Stimulated activated CD8-positive, alpha-beta memory T cell treated with anti-CD3 and anti-CD28 coated beads, Interleukin-2, amount 100 ng/mL, for 48 hours (primary cell): ENCODE measurements at places on chromosomes 6 and 20.

GRCh38 chr6:100751590-100751989 is 129.5 kb downstream of the ASCC3 start:
- DNase-seq, result no peak

DNA sequence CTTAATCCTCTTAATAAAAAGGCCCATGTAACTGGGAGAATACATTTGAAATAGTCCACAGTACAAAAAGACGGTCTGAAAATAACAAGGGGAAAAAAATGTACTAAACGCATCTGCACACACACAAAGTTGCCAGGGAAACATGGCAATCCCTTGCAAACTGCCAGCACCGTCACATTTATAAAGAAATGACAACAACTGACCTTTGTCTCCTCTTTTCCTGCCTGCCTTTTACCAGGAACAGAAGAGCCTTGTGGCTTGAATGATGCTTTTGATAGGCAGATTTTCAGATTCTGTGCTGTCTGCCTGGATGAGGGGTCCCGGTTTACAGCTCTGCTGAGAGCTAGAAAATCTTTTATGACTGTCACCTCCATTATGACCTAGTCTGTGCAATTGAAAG is 308.6 kb upstream of the ZFP64 start:
- DNase-seq, result no peak

DNA sequence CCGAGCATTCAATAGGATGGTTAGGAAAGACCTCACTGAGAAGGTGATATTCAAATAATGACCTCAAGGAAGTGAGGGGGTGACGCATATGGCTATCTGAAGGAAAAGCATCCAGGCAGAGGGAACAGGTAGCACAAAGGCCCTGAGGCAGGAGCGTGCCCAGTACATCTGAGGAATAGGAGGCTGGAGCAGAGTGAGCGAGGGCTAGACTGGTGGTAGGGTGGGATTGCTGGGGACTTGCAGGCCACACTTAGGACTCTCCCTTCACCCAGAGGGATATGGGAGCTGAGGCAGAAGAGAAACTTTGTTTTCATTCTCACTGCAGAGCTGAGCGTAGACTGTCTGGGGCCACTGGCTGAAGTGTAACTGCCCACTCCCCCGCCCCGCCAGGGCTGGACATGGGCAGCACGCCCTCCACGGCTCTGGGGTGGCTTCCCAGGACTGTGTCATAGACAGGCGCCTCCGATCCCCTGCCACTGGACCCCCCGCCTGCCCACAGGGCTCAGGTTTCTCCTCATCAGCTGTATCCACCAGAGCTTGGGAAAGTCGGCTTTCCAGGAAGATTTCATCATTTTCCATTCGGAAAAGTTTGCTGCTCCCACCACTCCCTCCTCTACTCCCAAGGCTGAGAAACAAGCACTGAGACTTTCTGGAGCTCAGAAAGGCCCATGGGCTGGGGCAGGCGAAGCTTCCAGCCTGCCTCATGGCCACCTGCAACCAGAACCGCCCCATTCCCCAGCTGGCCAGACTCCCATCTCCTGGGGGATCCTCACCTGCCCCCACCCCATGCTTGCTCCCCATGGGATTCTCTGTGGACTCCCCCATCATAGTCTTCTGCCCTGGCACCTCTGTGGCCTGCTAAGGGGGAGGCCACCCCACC is 142.6 kb downstream of the MRPL14 start:
- DNase-seq, result no peak

DNA sequence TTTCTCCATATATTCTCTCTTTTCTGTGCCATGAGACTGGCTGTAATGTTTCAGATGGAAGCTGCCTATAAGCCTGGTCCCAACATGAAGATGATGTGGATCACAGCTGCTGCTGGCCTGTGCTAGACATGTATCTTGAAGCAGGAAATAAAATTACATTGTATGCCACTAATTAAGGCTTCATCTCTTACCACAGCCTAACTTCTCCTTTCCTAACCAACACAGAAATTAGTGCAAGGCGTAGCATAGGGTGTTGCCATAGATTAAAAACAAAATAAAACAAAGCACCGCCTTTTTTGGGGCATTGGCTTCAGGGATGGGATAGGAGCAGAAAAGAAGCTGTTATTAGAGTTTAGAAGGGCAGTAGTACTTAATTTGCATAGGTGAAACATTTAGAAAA is 4.7 kb upstream of the SLC17A4 start:
- DNase-seq, result no peak

GRCh38 chr6:33164176-33164575 is 28.1 kb downstream of the COL11A2 start:
- DNase-seq, result no peak

GRCh38 chr6:15430186-15430585 is 184.3 kb downstream of the JARID2 start:
- DNase-seq, result no peak

DNA sequence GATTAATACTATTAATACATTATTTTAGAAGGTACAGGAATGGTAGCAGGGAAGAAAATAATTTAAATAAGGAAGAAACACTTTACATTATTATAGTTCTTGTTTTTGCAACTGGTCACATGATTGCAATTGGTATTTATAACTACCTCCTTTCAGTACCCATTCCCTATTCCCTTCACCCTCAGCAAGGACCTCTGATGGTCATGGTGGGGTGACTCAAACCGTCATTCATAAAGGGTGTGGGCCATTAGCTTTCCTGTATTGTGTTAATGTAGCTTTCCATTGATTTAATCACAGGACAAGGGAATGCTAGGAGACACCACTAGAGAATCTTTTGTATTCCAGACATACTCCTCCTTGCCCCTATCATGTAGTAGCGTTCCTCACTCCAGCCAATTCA is 47.2 kb upstream of the TMEM244 start:
- DNase-seq, result no peak

DNA sequence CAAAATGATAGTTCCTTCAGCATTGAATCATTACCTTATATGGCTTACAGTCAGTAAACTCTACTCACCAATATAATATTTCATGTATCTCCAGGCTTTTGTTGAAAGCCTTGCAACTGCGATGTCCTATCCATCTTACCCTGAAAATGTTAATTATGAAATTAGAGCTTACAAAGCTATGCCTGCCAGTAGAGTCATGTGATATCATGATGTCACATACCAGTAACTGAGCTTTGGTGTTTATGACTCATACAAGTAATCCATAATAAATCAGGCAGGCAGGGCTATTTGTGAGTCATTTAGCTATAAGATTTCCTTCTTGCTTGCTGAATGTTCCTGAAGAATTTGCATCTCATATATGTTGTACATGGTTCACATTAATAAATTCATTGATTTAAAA is 44.9 kb upstream of the FAM83B start:
- no peak for DNase-seq

DNA sequence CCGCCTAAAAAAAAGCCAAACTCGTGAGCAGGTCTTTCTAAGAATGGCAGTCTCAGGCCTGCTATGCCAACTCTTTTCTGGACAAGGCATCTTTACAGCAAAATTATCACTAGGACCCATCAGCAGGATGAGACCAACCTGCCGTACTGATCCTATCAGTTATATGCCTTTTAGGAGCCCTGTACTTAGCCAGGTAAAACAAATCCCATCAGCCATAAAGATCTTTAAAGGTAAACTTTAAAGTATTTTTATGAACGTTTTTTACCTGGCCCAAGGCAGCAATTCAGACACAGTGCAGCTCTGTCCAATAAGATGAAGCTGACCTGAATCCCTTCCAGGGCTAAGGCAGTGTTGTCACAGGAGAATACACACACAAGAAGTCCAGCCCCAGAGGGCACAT is 51.3 kb upstream of the TGM3 start:
- DNase-seq, result no peak

DNA sequence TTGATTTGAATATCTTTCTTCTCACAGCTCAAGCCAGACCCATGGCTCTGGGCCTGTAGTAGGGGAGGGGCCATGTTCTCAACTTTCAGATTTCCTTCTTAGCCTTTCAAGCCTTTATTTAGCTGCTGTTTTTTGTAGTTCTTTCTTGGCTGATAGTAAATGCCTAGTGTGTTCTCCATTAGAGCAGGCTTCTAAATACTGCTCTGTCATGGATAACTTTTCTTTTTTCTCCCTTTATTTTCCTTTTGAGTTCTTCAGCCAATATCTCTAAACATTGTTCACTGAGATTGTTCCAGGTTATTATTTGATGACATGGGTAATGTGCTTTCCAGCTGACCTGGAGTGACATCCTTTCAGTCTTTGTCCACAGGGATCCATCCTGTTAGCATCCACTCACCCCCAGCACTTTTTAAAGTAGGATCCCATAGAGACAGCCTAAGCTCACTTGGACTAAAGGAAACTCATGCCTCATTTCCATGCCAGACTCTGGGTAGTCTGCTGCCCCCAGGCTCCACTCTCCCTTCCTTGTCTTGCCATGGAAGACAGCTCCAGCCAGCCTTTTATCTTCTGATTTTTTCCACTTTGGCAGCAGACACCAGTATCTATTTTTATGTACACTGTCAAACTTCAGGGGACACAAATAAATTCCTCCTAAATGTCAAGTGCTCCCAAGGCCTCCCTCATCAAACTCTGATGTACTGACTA is 645.6 kb downstream of the RNF144B start:
- DNase-seq, result no peak

- no peak for DNase-seq
Measured at GRCh38 chr6:156597095-156597494, 180.1 kb upstream of the ARID1B start.

DNA sequence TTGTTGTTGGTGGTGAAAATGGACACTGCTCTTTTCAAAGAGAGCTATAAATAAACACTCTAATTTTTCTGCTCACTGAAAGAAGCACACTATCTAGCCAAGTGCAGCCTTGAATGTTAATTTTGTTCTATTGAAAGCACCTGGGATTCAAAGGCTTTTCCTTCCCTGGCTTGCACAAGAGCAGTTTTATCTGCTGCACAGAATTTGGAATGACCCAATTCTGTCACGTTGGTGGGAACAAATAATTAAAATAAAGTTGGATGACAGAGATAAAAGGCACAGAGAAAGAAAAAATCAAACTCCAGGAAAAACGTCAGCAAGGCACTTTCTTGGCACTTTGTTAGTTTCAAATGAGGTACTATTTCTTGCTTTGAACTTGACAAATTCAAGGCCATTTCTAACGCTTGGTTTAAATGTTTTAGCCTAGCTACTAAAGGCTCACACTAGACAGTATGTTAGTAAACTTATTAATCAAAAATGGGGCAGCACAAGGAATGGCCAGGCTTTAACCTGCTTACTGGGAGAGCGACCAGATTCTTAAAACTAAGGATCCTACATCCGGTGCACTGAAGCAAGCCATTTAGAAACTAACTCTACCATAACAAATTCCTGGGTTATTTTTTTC is 145.5 kb upstream of the ARG1 start:
- DNase-seq, result no peak

GRCh38 chr20:47700327-47700726 is 85.0 kb downstream of the SULF2 start:
- no peak for DNase-seq

DNA sequence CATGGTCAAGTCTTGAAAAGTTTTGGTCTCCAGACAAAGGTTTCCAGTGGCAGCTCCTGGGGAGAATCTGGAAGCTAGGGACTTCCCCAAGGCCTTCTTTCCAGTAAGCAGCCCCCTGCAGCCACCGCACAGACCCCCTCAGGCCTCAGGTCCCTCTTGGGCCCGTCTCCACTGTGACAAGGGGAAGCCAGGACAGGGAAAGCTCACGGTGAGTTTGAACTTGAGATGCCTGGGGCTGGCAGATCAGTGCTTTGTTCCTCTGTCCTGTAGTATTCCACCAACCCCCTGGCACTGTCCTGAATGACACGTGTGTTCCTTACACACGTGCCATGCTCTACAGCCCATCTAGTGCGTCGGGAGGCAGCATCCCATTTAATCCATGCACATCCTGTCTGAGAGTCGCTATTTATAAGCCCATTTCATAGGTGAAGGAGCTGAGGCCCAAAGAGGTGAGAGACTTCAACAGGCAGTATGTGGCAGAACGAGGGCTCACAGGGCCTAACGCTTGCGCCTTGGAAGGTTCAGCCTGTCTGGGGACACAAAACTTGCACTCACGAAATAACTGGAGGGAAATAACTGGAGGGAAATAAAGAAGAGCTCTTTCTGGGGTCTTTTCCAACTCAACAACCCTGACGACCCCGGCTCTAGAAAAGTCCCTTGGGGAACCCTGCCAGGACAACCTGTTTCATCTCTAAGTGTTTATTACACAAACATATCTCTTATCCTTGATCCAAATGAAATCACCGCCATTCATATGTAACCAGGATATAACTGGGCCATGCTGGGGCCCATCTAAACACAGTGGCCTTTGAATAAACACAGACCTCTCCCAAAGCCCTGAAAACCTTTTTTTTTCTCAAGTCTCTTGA is 123.0 kb downstream of the BANF2 start:
- no peak for DNase-seq

DNA sequence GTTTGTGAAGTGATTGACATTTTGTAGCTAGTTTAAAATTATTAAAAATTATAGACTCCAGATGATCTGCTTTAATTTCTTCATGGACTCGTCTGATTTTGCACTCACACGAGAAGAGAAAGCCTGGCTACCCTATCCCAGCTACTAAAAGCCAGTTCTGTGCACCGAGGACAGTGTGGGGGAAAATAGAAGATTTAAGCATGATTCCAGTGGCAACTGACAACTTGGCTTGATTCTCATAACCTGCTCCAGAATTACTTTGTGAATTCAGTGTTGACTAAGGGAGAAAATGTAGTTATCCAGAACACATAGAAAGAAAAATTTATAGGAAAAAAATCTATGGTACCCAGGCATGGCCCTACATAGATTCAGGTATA is 88.7 kb downstream of the SNAP25 start:
- no peak for DNase-seq

DNA sequence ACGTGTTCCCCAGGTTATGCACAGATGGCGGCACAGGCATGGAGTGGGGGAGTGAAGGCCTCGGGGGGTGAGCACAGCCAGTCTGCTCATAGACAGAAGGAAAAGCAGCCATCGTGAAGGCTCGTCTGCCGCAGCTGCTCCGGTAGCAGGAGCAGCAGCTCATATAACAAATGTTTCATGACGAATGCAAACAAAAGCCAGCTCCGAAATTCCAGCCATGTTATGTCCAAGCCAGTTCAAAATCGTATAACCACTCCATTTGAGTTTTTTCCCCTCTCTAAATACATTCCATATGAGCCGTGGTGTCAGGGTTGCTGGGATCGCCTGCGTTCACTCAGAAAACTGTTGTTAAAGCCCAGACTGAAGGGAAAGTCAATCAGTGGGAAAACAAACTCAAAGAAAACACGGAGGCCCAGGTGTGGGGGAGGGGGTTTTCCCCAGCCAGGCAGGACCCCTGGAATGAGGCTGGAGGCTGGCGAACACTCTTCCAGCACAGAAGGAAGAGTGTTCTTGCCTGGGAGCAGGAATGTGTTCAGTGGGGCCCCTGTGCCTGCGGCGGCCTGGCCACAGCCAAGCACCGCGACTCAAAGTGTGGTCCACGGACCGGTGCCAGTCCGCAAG is 280.4 kb upstream of the TAB2 start:
- DNase-seq, result no peak

DNA sequence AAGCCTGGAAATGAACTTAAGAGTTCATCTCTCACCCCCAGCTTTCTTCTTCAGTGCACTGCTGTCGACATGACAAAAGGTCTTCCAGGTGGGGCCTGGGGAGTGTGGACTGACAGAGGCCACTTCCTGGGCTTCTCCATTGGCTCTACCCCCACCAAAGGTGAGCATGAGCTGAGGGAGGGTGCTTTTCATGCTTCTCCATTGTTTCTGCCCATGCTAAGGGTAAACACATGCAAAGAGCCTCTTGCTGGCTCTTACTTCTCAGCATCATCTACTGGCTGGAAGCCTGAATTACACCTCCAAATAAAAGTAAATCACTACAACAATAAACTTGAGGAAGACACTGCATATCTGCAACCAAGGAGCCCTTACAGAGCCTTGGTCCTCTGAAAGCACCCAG is 227.2 kb downstream of the EPM2A start:
- DNase-seq, result no peak

- no peak for DNase-seq
Measured at GRCh38 chr6:4510906-4511640, 265.1 kb upstream of the CDYL start.
